Upper lobe of left lung (tissue), 6 donors: ENCODE measurements at places on chromosomes 3 and 15.

- no peak for DNase-seq
Measured at GRCh38 chr3:76889911-76890310, 150.0 kb upstream of the ROBO2 start.

- no peak for DNase-seq
Measured at GRCh38 chr3:38653685-38654537, 4.4 kb upstream of the SCN5A start.

DNA sequence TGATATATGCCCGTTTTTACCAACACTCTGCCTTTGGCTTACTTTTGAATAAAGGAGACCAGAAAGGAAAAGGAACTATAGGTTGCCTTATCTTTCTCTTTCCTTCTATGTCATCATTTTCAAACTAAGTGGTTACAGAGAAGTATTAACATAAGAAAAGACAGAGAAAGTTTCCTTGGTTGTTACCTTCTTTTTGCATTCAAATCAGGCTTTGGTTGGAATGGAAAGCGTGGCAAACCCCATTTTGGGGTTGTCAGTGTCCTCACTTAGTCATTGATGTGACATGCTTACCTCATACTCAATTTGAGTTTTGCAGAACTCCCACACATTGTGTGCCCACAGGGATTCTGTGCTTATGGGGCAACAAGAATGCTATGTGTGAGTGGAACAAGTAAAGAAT is 3.7 kb upstream of the THRB start:
- DNase-seq: no peak

DNA sequence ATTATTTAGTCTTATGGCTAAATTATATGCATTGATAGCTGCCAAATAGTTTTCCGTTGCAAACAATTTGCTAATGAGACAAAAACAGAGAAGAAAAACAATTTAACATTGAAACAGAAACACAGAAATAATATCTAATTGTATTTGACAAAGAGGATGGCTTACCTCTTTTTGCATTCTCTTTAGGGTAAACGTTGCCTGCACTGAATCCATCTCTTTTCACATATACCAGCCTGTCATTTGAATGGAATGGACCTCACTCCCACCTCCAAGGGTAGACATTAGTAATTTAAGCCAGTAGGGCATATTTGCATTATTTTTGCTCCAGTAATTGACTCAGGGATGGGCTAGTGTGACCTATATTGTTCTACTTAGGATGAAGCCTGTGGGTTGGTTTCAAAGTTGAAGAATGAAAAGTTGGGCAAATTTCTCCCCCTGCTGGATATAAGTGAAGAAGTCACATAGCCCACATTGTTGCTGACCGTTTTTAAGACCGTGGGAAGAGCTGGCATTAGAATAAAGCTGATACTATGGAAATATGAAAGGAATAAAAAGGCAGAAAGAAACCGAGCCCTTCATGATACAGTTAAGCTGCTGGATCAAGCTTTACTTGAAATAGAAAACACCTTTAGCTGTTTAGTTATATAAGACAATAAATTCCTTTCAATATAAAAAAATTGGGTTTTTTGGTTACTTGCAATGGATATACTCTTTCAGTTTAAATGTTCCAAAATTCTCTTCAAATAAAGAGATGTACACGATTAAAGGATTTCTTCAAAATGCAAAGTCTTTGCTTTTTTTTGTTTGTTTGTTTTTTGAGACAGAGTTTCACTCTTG is 26.9 kb downstream of the PIERCE2 start:
- DNase-seq: no peak

GRCh38 chr3:9028134-9028533 is 64.9 kb upstream of the RAD18 start:
- peak; percentile 90 for DNase-seq

GRCh38 chr15:83210619-83211018 is 3.0 kb upstream of the HDGFL3 start:
- DNase-seq: no peak

GRCh38 chr3:58502872-58503271 is 11.0 kb downstream of the KCTD6 start:
- DNase-seq: no peak

- DNase-seq: no peak
Measured at GRCh38 chr3:102480139-102480538, 45.3 kb downstream of the ZPLD1 start.

DNA sequence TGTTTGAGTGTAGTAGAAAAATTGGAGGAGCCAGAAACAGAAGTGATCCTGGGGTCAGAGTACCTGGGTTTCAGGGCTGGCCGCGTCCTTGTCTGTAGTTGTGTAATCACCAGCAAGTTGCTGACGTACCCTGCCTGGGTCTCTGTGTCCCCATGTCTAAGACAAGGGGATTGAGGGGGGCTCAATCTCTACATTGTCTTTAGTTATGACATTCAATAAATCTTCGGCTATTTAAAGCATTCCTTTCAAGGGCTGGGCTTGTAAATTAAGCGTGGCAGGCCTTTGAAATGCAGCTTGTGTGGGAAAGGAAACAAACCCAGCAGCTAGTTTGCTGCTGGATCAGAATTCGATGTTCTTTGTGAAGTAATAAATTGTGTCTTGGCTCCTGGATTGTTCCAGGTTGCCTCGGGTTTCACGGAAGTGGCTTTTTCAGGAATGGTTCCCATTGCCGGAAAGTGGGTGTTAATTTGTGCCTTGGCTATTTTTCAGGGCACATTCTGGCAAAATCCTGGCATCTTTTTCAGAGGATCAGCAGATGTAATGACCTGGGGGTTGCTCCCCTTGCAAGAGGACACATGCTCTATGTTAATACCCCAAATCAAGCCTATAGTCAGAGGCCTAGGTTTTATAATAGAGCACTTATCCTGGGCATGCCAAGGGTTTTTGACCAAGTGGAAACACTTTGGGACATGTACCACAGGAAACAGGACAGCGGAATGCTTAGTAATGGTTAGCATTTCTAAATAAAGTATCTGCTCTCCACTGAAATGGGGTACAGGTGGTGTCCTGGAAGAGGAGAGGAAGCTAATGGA is 294.8 kb upstream of the NR2E3 start:
- no peak for DNase-seq

GRCh38 chr3:36258421-36258820 is 121.9 kb upstream of the STAC start:
- DNase-seq: no peak

DNA sequence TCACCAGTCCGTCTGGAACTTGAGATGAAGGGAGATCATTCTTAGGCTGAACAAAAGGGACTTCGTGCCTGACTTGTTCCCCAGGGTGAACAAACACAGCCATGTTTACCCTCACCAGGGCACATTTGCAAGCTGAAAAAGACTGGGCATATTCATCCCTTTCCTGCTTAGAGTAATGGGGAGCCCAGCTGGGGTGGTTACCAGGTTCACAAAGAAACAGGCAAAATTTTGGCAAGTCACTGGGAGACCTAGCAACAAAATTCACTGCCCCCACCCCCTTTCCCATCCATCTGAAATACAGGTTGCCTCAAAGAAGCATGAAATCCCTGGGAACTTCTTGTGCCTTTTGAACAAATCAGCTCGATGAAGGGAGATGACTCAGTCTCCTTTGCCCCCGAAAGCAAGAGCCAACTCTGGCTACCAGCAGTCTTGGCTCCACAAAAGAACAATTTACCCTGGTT is 775.0 kb downstream of the SQOR start:
- no peak for DNase-seq

DNA sequence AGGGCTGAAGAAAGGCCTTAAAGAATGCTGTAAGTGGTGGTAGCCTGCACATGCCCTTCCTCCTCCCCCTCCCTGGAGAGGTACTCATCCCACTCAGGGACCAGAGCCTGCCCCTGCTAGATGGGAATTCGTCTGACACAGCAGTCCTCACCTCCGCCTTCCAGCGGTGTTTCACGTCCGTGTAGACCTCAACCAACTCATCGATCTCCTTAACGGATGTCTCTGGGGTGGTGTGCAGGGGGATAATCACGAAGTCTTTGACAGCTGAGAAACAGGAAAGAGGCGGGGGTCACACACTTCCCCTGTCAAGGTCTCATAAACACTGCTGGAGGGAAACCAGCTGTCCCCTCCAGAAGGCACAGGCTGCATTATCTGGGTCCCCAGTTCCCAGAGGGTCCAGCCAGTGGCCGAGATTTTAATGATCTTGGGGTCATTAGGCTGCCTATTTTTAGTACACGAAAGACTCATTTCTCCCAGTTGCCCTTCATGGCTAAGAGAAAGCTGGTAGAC is 9.9 kb downstream of the DNASE1L3 start:
- DNase-seq: no peak

- no peak for DNase-seq
Measured at GRCh38 chr15:60070838-60071493, 66.9 kb downstream of the FOXB1 start.

DNA sequence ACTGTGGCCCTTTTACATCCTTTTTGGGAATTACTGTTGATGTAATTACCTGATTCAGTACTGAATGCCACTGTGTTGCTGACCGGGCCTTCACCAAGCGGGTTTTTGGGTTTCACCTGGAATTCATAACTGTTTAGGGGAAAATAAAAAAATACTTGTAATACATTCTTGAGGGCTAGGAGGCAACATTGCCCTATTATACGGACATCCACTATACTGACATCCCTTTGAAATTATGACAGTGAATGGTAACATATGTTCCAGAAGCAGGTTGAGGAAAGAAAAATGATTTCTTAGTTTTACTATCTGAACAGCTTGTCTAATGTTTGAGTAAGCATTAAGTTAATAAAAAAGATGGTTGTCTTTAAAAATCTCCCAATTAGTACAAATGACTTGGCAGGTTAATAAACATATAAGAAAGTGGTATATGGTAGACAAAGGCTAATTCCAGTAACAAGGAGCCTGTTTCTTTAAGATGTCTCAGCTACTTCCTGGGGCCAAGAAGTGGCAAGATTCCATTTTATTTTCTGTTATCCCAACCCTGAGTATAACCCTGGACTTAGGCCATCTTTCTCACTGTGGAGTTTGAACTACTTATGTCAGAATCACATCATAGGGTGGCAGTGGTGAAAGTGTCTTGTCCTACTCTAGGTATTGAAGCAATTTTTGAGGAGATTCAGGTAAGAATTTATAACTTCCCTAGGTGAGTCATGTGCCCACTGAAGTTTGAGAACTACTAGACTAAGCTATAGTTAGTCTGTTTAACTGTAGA is 45.5 kb downstream of the TFG start:
- no peak for DNase-seq

GRCh38 chr3:186432189-186432588 is 70.2 kb upstream of the DGKG start:
- no peak for DNase-seq

- no peak for DNase-seq
Measured at GRCh38 chr15:95265419-95265997, 1034.1 kb downstream of the MCTP2 start.

DNA sequence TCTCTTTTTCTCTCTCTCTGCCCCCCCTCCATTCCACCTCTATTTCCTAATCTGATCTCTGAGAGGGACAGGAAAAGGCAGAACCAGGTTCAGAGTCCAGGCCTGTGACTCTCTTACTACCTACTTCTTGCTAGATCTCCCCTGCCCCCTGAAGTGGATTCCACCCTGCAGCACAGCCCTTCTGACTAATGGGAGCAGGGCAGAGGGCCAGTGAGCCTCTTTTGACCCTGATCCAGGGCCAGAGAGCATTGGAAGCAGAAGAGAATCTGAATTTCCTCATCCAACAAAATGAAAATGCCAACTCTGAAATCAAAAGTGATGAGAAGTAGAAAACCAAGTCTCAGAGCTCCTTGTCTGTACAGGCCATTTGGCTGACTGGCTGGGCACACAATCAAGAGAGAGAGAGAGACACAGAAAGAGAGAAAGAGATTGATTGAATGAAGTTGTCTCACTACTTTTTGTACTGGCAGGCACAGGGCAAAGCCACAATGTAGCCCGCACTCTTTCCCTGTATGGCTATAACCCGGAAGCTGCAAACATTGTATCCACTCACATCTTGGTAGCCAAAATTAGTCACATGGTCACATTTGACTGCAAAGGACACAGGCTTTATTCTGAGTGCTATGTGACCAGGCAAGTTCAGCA is 31.6 kb upstream of the GLCE start:
- DNase-seq: peak; percentile 78

DNA sequence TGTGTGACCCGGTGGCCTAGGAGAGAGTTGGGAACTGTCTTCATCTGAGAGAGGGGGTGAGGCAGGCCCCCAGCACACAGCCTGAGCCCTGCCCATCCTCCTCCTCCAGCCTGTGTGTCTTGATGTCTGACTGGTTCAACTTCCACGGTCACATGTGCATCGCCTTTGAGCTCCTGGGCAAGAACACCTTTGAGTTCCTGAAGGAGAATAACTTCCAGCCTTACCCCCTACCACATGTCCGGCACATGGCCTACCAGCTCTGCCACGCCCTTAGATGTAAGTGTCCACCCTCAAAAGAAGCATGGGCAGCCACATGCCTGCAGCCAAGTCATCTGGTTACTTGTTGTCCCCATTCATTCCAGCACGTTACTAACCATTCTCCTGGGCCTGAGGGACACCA is 10.1 kb downstream of the CLK3 start:
- DNase-seq: no peak

DNA sequence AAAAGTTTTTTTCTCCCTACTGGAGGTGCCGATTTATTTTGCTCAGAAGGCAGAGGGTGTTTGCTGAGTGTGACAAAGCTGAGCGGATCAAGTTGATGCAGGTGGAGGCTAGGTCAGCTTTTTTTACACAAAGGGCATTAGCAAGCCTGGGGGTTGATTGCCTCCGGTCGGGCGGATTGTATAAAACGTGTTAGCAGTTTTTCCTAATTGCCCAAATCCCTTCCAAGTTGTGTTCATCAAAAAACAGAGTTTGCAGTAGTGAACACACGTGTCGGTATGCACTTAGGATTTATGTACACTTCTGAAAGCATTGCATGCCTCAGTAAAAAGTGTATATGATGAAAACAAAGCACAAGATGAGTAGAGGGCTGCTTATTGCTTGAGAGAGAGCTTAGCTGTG is 2.6 kb downstream of the GPR160 start:
- no peak for DNase-seq

GRCh38 chr3:42736531-42736930 is 33.9 kb upstream of the HHATL start:
- DNase-seq: no peak

DNA sequence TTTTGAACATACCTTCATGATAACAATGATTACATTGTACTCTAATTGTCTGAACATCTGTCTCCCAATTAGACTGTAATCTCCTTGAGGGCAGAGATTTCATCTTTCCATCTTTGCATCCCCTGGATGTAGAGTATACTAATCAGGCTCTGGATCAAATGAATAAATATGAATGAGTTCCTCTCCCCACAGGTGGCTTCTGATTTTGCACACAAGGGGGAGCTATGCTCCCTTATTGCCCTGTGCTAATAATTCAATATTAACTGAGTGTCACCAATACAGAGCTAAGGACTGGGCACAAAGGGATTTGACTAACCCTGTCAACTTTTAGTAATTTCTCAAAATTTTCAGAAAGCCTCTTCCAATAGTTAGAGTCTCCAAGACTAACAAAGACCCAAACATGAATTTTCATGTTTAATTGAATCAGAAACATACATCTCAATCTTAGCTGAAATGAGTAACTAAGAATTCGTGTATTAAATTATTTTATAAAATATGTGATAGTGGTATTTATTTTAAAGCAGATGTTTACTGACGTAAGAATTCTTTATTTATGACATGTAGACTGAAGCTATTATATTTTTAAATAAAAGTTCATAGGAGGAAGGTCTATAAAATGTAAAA is 3.0 kb downstream of the DUOXA1 start:
- DNase-seq: no peak

GRCh38 chr3:10352146-10352911 is 31.4 kb upstream of the SEC13 start:
- no peak for DNase-seq
